ENCODE measurements at places on chromosomes 2 and 18.
A peak's percentile ranks its signal among the peaks of the same experiment; 100 is the strongest.

GRCh38 chr2:84526562-84526961, 10.3 kb downstream of the DNAH6 start:
- no peak for DNase-seq

GRCh38 chr2:152730591-152731333, 12.3 kb downstream of the ARL6IP6 start:
- peak; percentile 75 for DNase-seq

- DNase-seq, result no peak
Observed at GRCh38 chr2:70999362-70999761, 4.7 kb upstream of the TEX261 start.

DNA sequence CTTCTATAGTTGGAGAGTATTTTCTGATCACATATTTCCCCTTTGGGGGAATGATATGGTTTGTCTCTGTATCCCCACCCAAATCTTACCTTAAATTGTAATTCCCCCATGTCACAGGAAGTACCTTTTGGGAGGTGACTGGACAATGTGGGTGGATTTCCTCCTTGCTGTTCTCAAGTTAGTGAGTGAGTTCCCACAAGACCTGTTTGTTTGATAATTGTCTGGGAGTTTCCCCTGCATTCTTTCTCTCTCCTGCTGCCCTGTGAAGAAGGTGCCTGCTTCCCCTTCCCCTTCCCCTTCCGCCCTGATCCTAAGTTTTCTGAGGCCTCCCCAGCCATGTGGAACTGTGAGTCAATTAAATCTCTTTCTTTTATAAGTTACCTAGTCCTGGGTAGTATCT, 222.7 kb upstream of the SLC39A10 start:
- DNase-seq, result no peak

- DNase-seq, result no peak
Observed at GRCh38 chr2:207616185-207616584, 9.0 kb downstream of the METTL21A start.

- DNase-seq, result no peak
Observed at GRCh38 chr2:95301876-95302641, 4.9 kb downstream of the KCNIP3 start.

- no peak for DNase-seq
Observed at GRCh38 chr2:15700131-15700530, 108.5 kb downstream of the DDX1 start.

GRCh38 chr2:156380117-156380645, 47.7 kb upstream of the NR4A2 start:
- no peak for DNase-seq

DNA sequence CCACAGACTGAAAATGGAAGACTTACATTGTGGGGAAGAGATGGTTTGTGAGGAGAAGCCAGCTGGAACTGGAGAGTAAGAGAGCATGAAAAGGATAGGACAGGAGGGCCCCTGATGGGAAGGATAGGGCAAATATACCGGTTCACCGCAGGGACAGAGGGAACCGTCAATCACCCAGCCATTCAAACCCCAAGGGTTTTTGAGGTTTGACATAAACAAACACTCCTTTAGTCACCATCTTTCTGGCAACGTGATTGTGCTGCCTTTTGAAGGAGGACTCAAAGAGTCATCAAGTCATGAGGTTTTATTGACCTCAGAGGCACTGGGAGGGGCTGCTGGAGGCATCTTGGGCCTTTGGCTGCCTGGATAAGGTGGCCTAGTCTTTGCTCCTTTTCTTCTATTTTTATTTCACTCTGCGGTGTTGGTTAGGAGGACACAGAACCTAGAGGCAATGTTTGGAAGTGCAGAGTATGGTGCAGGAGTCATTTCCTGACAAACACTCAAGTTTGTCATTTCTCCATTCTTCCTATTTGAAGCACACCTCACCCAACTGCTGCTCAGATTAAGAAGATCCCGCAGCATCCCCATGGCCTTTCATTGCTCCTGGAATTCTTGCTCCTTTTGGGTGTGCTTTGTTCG, 487.3 kb upstream of the SPRED2 start:
- DNase-seq, result no peak

GRCh38 chr2:229407170-229407569, 136.1 kb upstream of the PID1 start:
- DNase-seq, result no peak

GRCh38 chr18:33745151-33745795, 167.3 kb downstream of the ASXL3 start:
- DNase-seq, result no peak

GRCh38 chr2:172021955-172022354, 22.2 kb downstream of the METAP1D start:
- no peak for DNase-seq

DNA sequence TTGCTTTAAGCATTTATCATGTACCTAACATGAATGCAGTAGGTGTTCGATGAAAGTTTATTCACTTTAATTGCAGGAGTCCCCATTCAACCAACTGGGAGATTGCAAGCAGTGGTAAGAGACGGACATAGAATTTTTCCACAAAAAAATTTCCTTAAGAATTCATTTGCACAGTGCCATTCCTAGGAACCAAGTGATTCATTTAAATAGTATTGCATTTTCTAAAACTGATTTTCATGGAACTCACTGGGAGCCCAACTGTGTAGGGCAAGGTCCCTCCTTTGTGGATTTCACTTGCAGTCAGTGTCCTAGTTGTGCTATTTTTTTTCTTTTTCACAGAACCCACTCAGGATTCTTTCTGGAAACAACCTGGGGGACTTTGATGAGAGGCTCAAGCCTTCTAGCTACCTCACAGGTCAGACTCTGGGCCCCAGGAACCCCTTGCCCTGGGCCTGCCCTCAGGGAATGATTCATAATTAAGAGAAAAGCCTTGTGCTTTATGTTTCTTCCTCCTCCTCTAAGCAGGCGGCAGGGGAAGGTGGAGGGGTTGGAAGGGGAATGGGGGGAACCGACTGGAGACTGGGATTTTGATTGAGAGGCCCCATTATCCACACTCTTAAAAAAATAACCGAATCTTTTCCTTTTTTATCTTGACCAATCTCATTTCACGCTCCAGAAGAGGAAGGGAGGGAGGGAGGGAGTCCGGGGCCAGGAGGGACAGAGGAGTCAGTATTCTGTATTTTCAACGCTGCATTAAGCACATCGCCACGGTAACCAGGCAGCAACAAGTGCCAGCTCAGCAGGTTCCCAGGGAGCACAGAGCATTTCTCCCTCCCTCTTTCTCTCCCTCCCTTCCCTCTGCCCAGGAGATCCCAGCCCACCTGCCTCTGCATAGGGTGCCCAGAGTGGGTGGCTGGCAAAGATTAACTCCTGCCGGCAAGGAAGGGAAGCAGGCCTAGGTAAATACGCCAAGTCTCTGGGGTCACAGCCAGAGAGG, 51.8 kb downstream of the PSD4 start:
- no peak for DNase-seq

DNA sequence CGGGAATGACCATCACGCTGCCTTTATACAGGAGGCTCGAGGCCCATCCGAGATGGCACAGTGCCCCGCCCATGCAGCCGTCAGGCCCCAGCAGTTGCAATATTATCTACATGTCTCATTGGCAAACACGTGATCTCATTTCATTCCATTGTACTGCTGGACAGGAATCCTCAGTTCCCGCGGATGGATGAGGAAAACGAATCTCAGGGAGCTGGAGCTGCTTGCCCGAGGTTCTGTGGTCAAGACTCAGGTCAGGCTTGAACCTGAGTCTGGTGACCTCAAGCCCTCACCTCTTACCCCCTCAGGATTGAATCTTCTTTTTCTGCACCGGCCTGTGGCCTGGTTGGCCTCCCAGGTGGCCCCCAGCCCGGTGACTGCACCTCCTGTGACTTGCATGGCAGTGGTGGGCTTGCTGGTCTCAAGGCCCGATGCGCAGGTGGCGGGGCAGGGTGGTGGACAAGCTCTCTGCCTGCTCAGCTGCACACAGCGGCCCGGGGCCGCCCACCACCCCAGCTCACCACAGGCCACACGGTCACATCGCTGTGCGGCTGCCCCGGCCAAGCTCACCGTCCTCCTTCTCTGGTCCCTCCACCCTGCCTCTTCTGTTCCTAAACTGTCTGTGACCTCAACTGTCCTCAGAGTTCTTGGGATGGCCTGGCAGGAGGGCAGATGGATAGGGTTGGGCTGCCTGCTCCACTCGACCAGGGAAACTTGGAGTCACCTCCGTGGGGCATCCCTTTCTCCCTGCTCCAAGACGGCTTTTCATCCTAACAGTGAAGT, 52.0 kb upstream of the HS6ST1 start:
- DNase-seq, result no peak

DNA sequence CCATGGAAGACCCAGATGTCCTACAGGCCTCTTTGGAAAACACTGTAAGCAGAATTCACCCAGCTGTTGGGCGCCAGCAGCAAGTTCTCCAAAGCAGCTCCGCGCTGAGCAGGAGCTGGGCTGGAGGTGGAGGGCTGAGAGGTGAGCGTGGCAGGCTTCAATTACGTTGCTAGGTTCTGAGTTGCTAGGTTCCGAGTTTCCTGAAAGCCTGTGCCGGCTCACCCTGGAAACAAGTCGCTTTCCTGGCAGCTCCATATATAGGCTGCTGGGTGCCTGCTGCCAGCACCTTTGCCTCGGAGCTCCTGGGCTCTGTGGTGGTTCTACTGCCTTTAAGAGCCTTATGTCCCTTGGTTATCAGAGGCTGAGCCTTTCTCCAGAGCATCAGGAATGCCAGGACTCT, 14.4 kb upstream of the EGR4 start:
- DNase-seq, result no peak

- DNase-seq, result no peak
Observed at GRCh38 chr2:237806334-237806733, 7.8 kb downstream of the RBM44 start.
